Epithelial cell of prostate (primary cell): ENCODE measurements at places on chromosomes 3 and 15.

- DNase-seq = no peak
These were observed 61.4 kb downstream of the ADAMTS7 start for GRCh38 chr15:78749831-78750230.

- no peak for DNase-seq
These were observed 173.2 kb upstream of the PRICKLE2 start for GRCh38 chr3:64398476-64398875.

DNA sequence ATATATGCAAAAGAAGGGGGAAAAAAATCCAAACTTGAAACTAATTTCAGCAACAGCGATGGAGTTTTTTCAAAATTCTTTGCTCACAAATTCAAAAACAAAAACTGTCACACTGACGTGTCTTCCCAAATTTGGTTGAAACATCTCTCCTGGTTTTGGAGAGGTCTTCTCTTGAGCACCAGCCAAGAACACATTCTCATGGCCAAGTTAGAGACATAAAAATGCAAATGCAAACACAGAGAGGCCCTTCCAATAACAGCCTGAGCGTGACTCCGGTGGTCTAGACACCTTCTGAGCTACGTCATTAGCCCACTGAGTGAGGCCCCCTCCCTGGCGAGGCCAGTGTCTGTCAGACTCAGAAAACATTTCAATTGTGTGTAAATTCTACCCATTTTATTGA, 436.0 kb upstream of the PROK2 start:
- no peak for DNase-seq

DNA sequence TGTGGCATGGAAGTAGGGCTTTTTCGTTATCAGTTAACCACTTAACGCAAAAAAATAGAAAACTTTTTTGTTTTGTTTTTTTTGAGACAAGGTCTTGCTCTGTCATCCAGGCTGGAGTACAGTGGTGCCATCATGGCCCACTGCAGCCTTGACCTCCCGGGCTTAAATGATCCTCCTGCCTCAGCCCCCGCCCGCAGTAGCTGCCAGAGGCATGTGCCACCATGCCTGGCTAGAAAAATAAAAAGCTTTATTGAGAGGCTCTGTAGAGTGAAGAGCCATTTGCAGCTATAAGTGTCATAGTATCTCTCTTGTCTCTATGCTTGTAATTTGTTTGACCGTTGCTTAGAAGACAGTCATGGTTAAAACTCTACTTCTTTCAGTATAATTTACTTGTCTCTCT, 13.5 kb downstream of the PPP4R2 start:
- DNase-seq = no peak
